ENCODE measurements at places on chromosomes 2 and 18.

DNA sequence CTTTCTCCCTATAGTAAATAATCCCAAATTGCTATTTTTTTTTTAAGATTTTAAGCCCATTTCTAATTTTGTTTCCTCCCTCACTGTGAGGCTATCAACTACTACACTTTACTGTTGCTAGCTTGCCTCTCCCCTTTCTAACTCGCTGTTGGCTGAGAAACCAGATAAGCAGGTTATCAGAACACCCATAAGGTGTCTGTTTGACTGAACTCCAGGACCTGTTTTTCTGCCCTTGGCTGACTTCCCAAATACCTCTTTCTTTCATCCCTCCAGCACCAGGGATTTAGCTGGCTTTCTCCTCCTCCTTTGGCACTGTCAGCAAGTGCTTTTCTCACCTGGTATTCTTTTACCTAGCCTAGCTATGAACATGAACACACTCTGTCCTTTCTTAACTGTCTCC is 11.1 kb downstream of the TRAK2 start:
- no peak for DNase-seq

GRCh38 chr2:234271338-234271737 is 220.8 kb downstream of the SPP2 start:
- DNase-seq = no peak

DNA sequence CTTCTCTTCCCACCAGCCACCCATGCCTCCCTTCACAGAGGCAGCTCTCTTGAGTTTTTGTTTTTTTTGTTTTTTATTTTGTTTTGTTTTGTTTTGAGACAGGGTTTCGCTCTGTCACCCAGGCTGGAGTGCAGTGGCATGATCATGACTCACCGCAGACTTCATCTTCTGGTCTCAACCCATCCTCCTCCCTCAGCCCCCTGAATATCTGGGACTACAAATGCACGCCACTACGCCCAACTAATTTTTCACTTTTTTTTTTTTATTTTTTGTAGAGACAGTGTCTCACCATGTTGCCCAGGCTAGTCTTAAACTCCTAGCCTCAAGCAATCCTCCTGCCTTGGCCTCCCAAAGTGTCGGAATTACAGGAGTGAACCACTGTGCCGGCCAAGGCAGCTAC is 161.4 kb downstream of the TRABD2A start:
- DNase-seq = no peak

- DNase-seq = no peak
Observed at GRCh38 chr2:62505109-62505749, 766 bp downstream of the TMEM17 start.

DNA sequence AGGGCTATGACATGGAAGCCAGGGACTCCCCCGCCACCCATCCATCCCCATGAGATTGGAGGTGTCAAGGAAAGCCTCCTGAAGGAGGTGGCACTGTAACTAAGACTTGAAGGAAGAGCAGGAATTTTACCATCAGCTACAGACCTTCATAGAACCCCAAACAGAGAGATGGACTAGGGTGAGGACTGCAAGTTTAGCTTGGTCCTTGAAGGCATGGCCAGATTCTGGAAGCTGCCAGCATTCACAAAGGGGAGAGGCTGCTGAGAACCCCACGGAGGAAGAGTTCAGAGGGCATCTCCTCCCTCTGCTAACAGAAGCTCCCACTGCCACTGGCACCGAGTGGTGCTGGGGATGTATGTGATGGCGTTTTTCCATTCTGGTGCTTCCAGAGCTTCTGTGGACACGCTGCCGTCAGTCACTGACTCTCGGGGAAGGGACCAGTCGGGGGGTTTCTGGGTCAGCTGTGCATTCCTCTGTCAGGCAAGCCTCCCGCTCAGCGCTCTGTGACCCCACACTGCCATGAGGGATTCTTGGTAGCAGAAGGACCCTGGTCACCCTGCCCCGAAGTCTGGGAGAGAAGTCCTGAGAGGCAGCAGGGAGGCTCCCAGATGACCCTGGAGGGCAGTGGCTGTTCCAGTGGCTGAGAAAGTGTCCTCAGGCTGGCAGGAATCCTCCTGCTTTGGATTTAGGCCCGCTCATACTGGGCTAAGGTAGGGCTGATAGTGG is 18.1 kb downstream of the TMEM185B start:
- DNase-seq = no peak

GRCh38 chr2:142723236-142723635 is 154.2 kb upstream of the KYNU start:
- DNase-seq = no peak

DNA sequence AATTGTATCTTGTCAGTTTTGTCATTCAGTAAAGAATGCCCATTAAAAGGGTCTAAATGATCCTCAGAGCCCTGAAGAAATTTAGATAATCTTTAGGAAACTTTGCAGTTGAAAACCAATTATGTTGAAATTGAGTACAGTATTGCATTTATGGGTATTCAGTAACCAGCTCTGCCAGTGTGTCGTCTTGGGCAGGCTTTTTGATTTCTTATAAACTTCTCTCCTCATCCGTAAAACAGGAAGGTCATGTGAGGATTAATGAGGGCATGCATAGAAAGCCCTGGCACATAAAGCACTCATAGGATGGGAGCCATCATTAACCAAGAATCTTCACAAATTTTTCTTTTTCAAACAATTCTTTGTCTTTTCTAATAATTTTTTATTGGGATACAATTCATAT is 14.8 kb downstream of the PNO1 start:
- no peak for DNase-seq

GRCh38 chr2:134737671-134738070 is 18.9 kb upstream of the TMEM163 start:
- DNase-seq = no peak

- no peak for DNase-seq
Observed at GRCh38 chr2:111930409-111930808, 32.0 kb downstream of the MERTK start.

GRCh38 chr2:207465894-207466293 is 63.9 kb upstream of the CREB1 start:
- no peak for DNase-seq

- no peak for DNase-seq
Observed at GRCh38 chr2:231820786-231821303, 34.6 kb downstream of the COPS7B start.

DNA sequence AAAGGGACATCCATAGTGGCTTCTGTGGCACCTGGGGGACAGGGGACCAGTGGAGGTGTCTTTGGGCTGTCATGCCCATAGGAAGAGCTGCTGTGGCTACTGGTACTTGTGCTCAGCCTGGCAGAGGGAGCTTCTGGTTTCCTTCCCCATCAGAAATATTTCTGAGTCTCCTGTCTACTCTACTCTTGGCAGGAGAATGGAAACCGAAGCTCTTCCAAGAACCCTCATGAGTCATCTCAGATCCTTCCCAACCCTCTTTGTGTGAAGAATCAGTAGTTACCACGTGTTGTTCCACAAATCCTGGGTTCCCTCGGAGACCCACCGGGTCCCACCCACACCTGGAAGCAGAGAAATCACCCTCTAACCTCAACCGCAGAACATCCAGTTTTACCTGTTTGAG is 234.9 kb downstream of the FHOD3 start:
- DNase-seq = no peak

GRCh38 chr2:98088261-98088660 is 1.3 kb downstream of the VWA3B start:
- no peak for DNase-seq

GRCh38 chr2:233094614-233095013 is 34.5 kb downstream of the INPP5D start:
- no peak for DNase-seq

DNA sequence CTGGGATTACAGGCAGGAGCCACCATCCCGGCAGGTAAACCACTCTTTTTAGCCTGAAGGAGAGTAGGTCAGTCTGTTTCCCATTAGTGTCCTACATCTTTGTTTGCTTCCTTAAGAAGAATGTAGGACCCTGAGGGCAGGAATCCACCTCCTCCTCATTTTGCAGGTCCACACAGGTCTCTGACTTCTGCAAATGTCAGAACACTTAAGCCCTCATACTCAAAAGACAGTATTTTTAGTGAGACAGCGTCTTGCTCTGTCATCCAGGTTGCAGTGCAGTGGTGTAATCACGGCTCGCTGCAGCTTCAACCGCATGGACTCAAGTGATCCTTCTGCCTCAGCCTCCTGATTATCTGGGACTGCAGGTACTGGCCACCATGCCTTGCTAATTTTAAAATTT is 9.3 kb downstream of the PSTPIP2 start:
- no peak for DNase-seq

DNA sequence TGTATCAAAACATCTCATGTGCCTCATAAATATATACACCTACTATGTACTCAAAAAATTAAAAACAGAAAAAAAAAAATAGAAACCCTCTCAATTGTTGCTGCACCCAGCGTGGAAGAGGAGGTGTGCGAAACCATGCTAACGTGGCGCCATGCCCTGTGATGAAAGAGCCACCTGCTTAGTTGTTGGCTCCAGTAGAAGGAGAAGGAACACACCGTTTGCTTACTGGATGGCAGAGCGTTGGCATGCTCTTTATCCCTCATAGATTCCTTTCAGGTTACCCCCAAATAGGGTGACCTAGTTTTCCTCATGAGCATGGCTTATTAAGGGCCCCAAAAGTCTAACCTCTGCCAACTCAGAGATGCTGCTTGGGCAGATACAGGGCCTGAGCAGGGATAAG is 332.1 kb downstream of the AGAP1 start:
- DNase-seq = no peak

DNA sequence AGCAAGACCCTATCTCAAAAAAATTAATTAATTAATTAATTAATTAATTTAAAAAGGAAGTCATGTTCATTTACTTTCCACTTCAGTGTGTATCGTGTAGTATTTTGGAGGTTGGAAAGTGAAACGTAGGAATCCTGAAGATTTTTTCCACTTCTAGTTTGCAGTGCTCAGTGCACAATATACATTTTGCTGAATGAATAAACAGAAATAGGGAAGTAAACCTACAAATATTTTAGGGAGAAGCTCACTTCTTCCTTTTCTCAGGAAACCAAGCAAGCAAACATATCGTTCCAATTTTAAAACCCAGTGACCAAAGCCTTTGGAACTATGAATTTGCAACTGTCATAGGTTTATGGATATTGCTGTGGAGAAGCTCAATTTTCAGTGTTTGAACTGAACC is 27.8 kb downstream of the SLC14A1 start:
- no peak for DNase-seq

- no peak for DNase-seq
Observed at GRCh38 chr2:99621774-99622173, 132.0 kb upstream of the REV1 start.

DNA sequence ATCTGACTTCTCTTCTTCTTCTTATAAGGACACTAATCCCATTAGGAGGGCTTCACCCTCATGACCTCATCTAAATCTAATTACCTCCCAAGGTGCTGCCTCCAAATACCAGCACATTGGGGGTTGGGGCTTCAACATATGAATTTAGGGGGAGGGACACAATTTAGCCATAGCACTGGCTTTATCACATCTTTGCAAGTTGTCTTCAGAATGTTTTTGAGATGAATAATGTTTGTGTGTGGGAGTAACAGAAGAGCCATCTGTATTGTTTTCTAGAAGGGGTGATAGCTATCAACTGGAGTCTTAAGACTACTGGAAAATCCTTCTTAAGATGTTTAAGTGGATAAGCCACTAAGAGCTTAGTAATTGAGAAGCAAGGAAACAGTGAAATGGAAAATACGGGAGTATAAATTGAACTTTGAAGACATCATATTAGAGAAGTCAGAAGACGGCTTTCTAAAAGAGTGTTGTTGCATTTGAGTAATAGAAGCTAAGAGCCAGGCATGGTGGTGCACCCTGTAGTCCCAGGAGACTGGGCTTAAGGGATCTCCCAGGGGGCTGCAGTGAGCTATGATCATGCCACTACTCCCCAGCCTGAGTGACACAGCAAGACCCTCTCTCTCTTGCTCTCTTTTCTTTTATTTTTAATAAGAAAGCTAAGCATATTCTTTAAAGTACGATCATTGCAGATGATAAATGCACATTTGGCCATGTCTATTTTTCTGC is 32.6 kb upstream of the B3GNT2 start:
- DNase-seq = no peak

- DNase-seq = no peak
Observed at GRCh38 chr2:238281826-238282480, 6.5 kb downstream of the PER2 start.

DNA sequence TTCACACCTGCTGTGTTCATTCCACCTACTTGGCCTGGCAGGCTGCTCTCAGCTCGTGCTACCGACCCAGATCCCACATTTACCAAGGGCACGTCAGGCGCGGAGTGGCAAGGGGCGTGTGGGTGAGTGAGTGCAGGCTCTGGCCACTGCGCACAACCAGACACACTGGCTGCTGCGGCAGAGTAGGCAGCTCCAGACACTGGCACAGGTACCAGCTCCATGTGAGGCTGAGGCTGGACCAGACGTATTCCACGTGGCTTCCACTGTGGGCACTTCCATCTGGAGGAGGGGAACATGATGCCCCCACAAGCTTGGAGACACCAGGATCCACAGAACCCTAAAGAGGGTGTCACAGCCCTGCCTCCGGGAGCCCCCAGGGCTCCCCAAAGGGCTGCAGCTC is 74.6 kb upstream of the ZNF804A start:
- no peak for DNase-seq

GRCh38 chr18:5604778-5605177 is 61.0 kb upstream of the EPB41L3 start:
- no peak for DNase-seq

DNA sequence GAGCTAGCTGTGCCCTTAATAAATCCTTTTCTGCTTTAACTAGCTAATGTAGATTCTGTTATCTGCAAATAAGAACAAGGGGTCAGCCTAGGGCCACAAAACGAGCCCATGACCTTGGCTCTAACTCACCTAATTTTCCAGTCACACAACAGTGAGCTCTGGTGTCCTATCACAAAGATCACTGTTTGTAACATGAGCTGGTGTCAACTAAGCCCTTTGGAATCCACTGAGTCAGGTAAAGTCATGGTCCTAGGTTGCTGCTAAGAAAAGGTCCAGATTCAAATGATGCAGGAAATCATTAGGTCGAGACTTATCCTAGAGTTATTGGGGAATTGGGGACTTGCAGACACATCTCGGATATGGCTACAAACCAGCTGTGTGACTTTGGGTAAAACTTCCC is 49.9 kb downstream of the ST8SIA5 start:
- DNase-seq = no peak

- DNase-seq = no peak
Observed at GRCh38 chr2:120711694-120712093, 24.0 kb upstream of the GLI2 start.

GRCh38 chr2:191382801-191383200 is 137.6 kb downstream of the MYO1B start:
- DNase-seq = no peak

GRCh38 chr2:238642973-238643372 is 204.9 kb upstream of the TWIST2 start:
- no peak for DNase-seq

DNA sequence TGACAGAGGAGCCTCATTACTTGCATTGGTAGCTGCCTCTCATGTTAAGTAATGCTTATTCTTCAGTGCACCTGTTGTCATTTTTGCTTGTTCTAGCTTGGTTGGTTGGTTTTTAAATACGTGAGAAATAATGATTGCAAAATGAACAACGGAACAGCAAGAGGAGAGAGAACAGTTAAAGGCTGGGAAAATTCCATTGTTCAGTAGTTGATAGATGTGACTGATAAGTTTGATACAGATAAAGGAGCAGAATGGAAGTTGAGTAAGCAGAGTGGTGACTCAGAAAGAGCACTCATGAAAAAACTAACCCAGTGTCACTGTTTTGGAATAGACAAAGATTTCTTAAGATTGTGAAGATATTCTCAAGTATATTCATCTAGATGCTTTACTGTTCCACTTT is 50.5 kb downstream of the MTA3 start:
- DNase-seq = no peak
